ENCODE measurements at places on chromosomes 1 and 21.
A peak's percentile ranks its signal among the peaks of the same experiment; 100 is the strongest.

GRCh38 chr1:172775606-172776005, 116.7 kb downstream of the FASLG start:
- DNase-seq, result no peak

DNA sequence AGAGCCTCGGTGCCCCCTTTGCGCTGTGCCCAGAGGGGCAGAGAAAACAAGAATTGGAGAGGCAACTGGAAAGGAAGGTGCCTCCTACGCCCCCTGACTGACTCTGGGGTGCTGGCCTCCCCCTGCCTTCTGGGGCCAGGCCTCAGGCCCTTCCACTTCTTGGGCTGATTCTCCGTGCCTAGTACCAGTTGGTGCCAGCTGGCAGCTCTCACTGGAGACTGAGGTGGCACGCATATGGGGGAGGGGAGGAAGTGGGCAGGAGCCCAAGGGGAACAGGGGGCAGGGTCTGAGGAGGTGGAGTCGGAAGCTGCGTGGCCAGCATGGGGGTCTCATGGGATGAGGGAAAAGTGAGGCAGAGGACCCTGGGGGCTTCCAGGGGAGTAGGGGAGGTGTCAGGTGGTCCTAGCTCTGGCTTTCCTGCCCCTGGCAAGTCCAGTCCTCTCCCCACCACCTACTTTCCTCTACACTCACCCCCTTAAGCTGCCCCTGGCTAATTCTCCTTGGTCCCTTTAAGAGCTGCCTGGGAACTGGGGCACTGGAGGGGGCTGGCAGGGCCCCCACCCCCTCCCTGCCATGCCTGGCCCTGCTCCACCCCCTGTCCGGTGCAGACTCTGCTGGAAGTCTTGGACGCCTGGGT, 6.5 kb upstream of the SEMA4A start:
- DNase-seq, result no peak

GRCh38 chr21:19322360-19322759, 918.8 kb upstream of the TMPRSS15 start:
- no peak for DNase-seq

DNA sequence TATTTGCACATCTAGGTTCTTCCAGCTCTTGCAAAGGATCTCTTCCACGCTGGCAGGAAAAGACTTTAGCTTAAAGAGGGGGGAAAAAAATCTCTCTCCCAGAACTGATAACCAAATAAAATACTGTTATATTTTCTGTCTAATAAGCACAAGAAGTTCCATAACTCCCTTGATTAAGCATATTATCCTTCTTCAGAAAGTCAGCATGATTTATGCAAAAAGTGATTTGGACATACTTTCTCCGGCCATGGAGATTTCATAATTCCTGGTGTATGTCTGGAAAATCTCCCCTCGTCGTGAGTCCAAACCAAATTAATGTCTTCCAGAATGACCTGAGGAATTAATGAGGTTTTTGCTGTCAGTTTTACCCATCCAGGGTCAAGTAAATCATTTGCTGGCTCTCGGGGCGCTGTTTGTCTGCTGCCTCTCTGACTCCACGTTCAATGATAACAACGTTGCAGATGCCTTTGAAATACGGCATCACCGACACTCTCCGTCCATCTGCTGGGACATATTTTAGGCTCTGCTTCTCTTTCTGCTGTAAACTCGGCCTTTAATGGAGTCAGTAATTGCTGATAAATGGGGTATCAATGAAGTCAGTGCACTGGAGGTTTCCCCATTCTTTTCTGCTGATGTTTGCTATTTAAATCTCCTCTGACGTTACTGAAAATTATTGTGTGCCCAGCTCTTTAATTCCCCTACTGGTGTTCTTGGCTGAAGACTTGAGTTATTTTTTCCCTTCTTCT, 112.9 kb downstream of the HLX start:
- DNase-seq, result no peak

DNA sequence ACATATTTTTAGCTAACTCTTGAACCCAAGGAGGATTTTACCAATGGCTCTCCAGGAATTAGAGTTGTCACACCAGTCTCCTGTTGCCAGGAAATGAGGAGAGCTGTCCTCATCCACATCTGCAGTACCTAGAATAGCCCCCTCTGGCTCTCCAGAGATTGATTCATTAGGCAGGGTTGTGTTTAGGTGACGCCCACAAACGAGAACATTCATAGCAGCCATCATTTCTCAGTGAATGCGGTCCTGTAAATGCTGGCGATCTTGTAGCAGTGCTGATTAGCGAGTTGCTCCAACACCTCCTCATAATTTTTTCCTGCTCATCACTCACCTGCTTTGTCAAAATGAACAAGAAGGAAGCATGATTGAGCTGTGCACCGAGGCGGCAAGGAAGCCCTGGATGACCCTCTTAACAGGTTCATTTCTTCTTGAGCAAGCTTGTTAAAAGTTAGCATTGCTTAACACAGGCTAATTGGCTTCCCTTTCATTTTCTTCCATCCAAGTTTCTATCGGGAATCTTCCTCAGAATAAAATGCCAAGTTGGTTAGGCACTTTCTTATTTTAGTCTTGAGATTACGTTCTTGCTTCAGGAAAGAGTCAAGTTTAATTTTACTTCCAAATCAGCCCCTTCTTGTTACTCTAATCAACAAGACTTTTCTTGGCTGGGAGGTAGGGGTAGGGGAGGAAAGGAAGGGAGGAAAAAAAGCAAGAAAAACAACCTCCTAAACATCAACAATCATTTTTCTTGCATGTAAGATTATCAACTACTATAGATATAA, 16.5 kb upstream of the KLHDC8A start:
- no peak for DNase-seq

GRCh38 chr1:156525856-156526489, 25.4 kb upstream of the MEF2D start:
- no peak for DNase-seq

- DNase-seq, result no peak
Measured at GRCh38 chr21:16773206-16773605, 739.6 kb upstream of the CXADR start.

GRCh38 chr1:243550276-243550675, 294.4 kb downstream of the SDCCAG8 start:
- no peak for DNase-seq

DNA sequence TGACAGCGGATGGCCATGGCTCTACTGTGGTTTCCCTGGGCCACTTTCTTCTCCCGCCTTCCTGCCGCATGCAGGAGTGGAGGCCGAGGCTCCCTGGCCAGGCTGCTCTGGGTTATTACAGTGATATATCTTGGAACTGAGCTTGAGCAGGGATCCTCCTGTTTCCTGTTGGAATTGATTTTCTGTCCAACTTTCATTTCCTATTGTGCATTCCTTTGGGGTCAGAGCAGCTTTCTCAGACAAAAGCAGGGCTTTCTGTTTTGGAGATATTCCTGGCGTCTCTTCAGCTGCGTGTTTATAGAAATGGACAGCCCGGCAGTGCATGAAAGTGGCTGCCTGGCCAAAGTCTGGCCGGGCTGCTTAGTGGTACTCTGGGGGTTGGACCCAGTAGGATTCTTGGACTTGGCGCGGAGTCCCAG, 146.4 kb downstream of the KIF26B start:
- no peak for DNase-seq

- DNase-seq, result no peak
Measured at GRCh38 chr1:165531021-165531420, 12.8 kb upstream of the LRRC52 start.

DNA sequence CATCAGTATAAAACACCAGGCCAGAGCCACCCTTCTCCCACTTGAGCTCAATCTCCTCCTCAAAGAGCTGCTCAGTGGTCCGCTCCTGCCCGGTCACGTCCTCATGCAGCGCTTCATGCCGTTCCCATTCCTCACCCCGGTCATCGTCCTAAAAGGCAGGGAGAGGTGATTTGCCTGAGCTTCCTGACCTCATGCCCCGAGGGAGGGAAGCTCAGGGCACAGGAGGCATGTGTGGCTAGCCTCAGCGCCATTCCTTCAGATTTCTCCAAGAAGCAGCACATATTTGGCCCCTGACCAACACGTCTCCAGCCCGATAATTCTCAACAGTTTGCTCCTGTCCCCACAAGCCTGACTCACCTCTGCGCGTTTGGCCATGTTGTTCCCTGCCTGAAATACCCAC, 4.2 kb upstream of the GPN2 start:
- DNase-seq, result no peak

GRCh38 chr1:219959540-219960203, 31.3 kb upstream of the SLC30A10 start:
- no peak for DNase-seq

- no peak for DNase-seq
Measured at GRCh38 chr1:33057095-33057494, 20.4 kb upstream of the AK2 start.

GRCh38 chr1:47226839-47227215, 5.2 kb downstream of the TAL1 start:
- no peak for DNase-seq

DNA sequence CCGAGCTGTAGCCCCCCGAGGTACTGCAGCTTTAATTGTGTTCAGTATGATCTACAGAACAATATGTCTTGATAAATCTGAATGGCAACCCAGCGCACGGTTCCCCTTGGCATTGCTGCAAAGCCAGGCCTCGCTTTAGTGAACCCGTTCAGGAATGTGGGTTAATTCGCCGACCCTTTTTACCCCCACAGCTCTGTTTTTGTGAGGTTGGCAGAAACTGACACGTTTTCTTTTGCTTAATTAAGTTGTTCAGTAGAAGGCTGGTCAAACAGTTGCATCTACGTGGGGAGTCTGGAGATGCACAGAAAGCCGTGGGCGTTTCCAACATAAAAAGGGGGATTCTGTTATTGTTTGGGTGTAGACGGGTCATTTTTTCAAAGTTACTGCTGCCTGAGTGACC, 43.2 kb downstream of the OLIG1 start:
- DNase-seq, result no peak

DNA sequence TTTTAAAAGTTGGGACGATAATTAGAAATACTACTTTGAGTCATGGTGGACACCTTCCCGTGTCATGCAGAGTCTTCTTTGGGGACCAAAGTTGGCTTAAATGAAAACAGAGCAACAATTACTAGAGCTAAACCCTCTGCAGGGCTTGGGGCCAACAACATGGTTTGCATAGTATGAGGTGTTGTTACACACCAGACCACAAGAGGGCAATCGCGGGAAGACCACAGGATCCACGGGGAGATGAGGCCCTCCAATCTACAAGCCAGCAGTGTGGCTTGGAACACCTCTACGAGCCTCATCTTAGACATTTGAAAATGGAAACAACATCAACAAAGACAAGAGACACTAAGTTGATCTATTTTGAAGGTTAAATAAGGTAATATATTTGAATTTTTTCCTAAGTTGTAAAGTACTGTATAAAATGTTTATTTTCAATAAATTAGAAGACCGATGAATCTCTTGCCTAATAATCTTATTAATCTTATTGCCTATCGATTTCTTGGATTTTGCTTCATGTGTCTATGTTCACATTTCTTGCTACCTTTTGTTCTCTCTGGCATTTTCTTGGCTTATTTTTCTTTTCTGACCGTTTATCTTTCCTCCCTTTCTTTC, 8.2 kb upstream of the SMCP start:
- peak; percentile 72 for DNase-seq

- no peak for DNase-seq
Measured at GRCh38 chr21:42597487-42598158, 55.8 kb upstream of the PDE9A start.

- DNase-seq, result no peak
Measured at GRCh38 chr1:219415915-219416314, 197.0 kb downstream of the ZC3H11B start.

DNA sequence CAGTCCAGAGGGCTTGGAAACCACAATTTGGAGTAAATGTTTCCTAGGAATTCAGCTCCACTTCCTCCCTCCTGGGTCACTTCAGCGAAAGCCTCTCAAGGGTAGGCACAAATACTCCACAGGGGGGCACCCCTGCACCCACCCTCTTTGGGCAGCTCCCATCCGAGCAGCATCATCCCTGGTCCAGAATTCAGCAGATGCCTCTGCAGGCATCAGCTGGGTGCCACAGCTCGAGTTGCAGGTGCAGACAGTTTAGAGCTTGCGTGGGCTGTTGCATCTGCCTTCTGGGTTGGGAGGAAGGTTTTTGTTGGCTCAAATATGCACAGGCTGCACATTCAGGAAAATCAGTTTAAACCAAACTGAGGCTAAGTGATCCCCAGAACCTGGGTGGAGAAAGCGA, 25.0 kb downstream of the KANK4 start:
- no peak for DNase-seq

GRCh38 chr1:208432346-208432745, 188.2 kb upstream of the PLXNA2 start:
- no peak for DNase-seq

GRCh38 chr1:218383681-218384080, 38.5 kb downstream of the TGFB2 start:
- no peak for DNase-seq

GRCh38 chr1:66438062-66438461, 95.9 kb upstream of the SGIP1 start:
- no peak for DNase-seq

DNA sequence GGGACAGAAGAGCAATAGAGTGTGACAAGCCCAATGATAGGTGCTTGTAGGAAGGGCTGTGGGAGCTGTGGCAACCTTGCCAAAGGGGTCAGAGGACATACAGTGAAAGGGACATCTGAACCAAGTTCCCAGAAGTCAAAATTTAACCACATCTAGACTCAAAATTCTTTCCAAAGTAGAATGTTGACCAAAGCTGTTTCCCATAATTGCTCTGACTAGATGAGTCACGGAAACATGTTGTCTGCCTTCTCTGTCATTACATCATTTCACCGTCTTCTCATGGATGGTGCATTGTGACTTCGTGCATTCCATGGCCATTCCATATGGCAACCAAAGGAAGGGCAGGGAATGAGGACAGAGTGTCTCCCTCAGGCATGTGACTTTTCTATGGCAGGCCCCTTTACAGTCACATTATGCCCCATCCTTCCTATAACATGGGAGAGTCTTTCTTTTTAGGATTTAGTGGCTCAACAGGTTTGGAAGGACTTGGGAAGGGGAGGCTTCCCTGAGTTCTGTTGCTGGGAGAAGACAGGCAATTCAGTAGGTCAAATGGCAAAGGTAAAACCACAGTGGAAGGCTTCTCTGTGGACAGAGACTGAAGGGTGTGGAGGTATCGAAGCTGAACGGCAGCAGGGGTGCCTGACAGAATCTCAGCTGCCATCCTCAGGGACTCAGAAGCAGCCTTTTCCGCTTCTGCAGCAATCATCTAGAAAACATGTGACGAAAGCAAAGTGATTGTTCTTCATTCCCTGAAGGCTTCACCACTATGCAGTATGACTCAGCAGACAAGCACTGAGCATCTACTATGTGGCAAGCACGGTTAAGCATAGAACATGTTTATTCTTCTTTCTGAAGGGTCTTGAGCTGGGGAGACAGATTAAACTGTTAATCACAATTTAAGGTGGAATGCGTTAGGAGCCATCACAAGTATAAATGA, 24.7 kb downstream of the NPHS2 start:
- no peak for DNase-seq

- no peak for DNase-seq
Measured at GRCh38 chr1:234062166-234062565, 157.7 kb downstream of the SLC35F3 start.
